ENCODE measurements at places on chromosomes 16 and 17.

DNA sequence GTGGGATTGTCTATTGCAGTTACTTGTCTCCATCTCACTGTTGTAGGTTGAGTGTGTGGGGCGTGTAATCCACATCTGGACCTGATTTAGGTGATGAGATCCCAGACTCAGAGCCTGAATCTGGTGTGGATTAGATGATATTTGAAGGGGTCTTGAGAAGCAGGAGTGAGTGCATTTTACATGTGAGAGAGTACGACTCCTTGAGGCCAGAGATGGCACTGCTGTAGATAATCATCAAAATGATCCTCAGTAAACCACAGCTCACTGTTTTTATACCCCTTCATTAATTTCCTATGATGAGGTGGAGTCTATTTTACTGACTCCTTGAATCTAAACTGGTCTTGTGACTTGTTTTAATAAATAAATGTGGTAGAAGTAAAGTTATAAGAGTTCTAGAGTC is 732.5 kb downstream of the KCNJ2 start:
- no peak for DNase-seq

GRCh38 chr16:610513-611381 is 20.0 kb upstream of the WFIKKN1 start:
- DNase-seq: no peak

DNA sequence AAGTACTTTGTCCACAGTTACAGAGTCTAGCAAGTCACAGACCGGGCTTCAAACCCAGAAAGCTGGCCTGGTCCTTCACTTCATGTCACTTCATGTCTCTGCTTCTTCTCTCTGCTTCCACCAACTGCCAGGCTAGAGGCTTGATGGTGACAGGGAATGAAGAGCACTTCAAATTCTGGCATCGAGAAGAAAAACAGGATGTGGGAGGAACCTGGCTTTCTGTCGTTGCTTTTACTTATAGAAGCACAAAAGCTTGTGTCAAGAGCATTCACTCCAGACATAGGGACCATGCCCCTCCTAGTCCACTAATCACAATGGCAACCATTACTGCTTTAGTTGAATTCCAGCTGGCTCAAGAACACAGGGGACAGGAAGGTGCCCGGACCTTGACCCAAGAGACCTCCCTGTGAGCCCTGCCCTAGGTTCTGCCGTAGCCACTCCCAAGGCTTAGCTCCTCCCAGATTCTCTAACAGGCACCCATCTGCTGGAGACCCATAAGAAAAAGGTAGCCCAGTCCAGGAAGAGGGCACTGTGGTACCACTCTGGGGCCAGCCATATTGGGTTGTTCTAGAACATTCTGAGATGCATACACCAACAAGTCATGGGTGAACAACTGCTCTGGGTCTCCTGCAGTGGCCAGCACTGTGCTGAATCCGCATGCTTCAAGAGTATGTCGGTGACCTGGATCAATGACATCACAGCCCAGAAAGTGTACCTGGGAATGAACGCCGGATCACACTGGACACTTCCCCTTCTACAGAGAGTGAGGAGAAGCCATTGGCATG is 181.8 kb downstream of the C16orf95 start:
- DNase-seq: no peak

GRCh38 chr16:50735629-50736122 is 6.2 kb upstream of the CYLD start:
- no peak for DNase-seq

DNA sequence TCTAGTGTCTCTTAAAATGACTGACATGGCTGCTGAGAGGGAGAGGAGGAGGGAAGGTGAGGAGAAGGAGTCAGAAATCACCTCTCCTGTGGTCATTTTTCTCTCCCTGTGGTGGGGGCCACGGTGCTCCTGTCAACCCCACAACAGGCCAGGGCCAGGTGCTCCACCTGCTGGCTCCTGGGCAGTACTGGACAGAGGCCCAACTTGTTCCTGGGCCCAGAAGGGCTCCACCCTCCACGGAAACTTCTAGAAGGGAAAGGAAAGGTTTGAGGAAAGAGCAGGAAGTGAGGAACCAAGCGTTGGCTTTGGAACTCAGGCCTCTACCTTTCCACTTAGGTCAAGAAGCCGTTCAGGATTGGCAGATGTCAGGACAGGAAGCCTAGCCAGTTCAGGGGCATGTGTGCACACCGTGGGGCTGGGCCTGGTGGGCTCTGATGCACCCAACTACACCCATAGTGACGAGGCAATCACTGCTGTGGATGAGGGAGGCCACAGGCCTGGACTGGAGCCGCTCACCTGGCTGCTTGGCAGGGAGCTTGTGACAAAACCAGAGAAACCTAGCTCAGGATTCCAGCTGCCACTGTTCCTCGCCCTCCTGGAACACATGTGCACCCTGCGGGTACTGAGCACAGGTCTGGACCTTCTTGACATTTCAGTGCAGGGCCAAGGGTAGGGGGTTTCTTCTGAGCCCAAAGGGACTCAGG is 36.1 kb downstream of the WNT3 start:
- no peak for DNase-seq

GRCh38 chr17:30831257-30831656 is 509 bp upstream of the ATAD5 start:
- no peak for DNase-seq

DNA sequence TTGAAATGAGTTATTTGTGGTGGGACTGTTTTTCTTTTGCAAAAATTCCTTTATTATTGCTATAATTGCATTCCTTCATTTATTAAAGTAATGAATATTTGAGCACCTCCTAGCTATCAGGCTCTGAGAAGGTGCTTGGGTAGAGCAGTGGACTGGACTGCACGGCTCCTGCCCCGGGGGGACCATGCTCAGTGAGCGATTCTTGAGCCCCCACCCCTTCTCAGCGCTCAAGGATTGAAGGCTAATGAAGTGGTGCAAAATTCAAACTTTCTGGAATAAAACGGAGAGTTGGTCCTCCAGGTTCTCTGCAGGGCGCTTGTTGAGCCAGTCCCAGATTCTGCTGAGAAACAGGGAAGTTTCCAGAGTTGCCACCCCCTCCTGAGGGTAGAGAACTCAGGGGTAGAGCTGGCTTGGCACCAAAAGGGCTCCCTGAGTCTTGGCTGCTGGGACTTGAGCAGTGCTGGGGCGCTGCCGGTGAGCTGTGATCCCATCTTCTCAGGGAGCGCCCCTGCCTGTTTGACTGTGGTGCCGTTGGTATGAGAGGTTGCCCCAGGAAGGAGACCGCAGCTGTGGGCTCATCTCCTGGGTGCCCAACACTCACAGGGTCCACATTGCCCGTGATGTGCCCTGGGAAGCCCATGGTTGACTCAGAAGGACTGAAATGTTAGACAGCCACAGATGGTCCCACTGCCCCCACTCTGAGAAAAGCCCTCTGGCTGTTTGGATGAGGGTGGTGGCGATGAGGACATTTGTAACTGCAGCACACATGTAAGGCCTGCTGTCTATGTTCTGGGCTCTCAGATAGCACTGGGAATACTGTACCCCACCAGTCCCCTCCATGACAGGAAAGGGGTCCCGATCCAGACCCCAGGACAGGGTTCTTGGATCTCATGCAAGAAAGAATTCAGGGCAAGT is 20.0 kb downstream of the KSR1 start:
- DNase-seq: no peak

- no peak for DNase-seq
Observed at GRCh38 chr17:60135951-60136666, 13.7 kb upstream of the CA4 start.

DNA sequence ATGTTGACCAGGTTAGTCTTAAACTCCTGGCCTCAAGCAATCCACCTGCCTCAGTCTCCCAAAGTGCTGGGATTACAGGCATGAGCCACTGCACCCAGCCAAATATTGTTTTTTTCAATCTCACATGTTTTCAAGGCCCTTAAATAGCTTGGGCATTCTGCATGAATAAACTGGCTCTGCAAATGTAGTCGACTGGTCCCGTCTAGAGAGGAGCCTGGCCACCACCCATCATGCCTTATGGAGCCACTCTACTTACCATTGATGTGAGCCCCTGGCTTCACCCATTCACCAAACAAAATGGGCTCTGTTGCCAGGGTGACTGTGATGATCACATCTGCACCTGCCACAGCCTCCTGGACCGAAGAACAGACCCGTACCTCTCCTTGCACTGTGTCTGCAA is 10.8 kb downstream of the CRYM start:
- DNase-seq: no peak

- DNase-seq: no peak
Observed at GRCh38 chr17:59328601-59329000, 2.9 kb upstream of the YPEL2 start.

DNA sequence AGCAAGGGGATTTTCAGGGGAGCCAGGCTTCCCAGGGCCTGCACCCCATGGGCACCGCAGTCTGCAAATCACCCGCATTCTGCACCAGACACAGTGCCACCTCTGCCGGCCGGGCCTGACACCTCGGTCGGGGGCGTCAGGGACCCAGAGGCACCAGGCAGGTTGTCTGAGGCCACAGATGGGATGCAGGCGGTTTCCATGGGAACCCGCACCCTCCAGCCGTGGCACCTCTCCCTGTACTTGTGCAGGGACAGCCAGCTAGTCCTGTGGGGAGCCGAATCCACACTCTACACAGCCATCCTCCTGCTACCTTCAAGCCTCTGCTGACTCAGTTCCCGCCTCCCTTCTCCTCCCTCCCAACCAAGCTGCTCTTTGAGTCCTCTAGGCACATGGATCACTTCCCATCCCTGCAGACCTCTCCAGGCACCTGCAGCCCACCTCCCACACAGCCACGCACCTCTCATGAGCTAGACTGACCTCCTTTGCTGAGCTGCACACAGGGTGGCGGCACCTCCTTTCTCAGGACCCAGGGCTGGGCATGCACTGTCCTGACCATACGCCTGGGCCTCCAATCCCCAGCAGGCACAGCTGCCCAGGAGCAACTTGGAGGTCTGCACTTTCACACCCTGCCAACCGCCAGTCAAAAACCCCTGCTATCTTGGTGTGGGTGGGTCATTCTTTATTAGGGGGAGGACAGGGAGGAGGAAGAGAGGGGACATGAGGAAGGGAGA is 119.5 kb downstream of the C16orf78 start:
- DNase-seq: no peak

DNA sequence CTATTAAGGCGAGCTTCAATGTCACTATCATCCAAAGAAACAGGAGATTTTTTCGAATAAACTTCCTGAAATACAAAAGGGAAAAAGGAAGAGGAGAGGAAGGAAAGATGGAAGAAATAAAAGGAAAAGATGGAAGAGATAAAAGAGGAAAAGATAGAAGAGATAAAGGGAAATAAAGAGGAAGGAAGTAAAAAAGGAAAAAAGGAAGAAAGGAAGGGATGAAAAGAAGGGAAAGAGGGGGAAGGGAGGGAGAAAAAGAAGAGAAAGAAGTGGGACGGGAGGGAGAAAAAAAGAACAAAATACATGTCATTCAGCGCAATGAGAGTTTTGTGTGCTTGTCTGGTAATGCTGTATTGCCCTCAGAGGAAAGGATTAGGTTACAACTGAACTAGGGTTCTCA is 62.2 kb downstream of the CEP112 start:
- no peak for DNase-seq

DNA sequence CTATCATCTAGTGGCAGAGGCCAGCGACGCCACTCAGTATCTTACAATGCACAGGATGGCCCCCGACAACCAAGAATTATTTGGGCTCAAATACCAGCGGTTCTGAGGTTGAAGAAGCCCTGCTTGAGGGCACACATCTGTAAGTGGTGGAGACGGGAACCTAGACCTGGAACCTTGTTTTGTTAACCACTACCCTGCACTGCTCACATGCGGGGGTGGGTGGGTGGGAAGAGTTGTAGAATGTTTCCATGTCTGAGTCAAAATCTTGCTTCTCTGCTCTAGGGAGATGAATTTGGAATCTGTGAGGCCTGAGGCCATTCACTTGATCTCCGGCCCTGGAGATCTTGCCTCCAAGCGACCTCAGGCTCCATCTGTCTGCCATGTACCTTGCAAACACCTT is 44.1 kb downstream of the ABCC1 start:
- DNase-seq: no peak

GRCh38 chr16:53773150-53773846 is 69.3 kb downstream of the FTO start:
- DNase-seq: no peak

GRCh38 chr17:55825213-55825612 is 74.4 kb downstream of the PCTP start:
- no peak for DNase-seq

GRCh38 chr17:78138204-78139060 is 7.8 kb upstream of the C17orf99 start:
- no peak for DNase-seq

- no peak for DNase-seq
Observed at GRCh38 chr17:80665792-80666191, 121.2 kb downstream of the RPTOR start.

- DNase-seq: no peak
Observed at GRCh38 chr16:76816475-76816874, 374.5 kb upstream of the MON1B start.

- no peak for DNase-seq
Observed at GRCh38 chr17:56305007-56305406, 151.7 kb downstream of the ANKFN1 start.

- DNase-seq: no peak
Observed at GRCh38 chr16:83552228-83552627, 255.6 kb upstream of the HSBP1 start.

DNA sequence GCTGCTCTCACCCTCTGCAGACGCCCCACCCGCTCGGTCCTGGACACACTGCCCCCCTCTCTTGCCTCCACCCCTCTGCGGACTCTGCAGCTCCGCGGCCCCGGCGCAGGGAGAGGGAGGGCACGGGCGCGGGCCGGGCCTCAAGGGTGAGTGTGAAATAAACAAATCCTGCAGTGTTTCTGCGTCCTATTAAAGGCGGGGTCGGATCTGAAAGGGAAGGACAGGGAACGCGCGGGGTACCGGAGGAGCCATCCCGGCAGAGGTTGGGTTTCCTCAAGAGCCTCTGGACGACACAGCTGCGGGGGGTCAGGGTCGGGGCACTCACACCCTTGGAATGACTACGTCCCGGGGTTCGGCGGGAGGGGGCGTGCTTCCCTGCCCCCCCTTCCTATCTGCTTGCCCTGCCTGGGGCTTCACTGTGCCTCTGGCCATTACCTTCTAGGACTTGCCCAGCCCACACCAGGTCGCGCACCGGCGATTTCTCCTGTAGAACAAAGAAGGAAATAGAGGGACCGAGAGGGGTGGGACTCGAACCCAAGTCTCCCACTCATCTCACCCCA is 466 bp upstream of the HSF4 start:
- DNase-seq: no peak

DNA sequence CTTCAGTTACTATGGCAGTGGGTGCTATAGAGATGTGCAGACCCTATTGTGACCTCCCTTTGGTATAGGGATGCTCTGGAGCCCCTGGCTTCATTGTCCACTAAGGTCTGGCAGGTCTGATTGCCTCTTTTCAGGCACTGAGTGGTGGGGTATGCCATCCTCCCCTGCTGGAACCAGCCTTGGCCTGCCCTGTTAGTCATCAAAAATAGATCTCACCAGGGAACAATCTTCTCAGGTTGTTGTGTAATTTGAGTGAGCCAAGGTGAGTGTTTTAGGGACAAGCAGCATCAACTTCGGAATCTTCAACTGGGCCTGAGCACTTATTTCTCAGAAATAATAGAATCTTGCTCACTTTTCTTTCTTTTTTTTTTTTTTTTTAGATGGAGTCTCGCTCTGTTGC is 19.6 kb downstream of the HMOX2 start:
- DNase-seq: no peak

- DNase-seq: no peak
Observed at GRCh38 chr16:11170696-11171447, 85.1 kb downstream of the SOCS1 start.

GRCh38 chr17:17557796-17558195 is 33.7 kb downstream of the PEMT start:
- DNase-seq: no peak

- no peak for DNase-seq
Observed at GRCh38 chr16:24626256-24626655, 86.9 kb downstream of the RBBP6 start.

Measured in non-pigmented ciliary epithelial cell (primary cell).